ENCODE measurements at places on chromosomes 16 and 17. TPM values are rescaled to one million over a fixed set of nuclear protein-coding genes. Genes with fewer than 3 reads are reported as not detected.
A peak's percentile ranks its signal among the peaks of the same experiment; 100 is the strongest.

- no peak for DNase-seq
- H3K36me3 ChIP-seq = peaks cover 7% of the 10 kb centered on the region
- H3K4me3 ChIP-seq = no peak overlapping the region
- H3K4me1 ChIP-seq = no peaks in the 10 kb centered on the region
Measured at GRCh38 chr17:9484789-9485188, 90.8 kb downstream of the STX8 start.

DNA sequence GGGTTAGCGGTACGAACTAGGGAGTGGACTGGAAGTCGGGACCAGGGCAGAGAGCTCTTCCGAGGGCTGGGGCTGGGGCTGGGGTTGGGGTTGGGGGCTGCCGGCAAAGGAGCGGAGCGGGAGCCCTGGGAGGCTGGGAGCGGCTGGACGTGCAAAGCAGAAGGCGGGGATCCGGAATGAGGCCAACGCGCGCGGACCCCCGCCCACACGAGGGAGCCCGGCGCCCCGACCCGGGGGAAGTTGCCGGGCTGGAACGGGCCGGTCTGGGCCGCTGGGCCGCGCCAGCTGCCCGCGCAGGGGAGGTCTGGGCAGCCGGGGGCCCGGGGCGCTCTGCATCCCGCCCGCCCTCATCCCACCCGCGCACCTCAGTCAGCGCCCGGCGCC lies 323 bp downstream of the ST3GAL2 start:
- H3K27me3 ChIP-seq = no peaks in the 10 kb centered on the region
- H3K4me1 ChIP-seq = peaks cover 32% of the 10 kb centered on the region
- H3K27ac ChIP-seq = peak overlapping the region; percentile 57
- DNase-seq = no peak
- H3K36me3 ChIP-seq = peaks cover 6% of the 10 kb centered on the region
- peak overlapping the region; percentile 89 for H3K4me3 ChIP-seq

GRCh38 chr16:73387979-73388378 lies 340.1 kb upstream of the ZFHX3 start:
- no peak overlapping the region for H3K27ac ChIP-seq
- H3K27me3 ChIP-seq = no peaks in the 10 kb centered on the region
- H3K4me1 ChIP-seq = no peaks in the 10 kb centered on the region
- H3K4me3 ChIP-seq = no peak overlapping the region
- no peak for DNase-seq

DNA sequence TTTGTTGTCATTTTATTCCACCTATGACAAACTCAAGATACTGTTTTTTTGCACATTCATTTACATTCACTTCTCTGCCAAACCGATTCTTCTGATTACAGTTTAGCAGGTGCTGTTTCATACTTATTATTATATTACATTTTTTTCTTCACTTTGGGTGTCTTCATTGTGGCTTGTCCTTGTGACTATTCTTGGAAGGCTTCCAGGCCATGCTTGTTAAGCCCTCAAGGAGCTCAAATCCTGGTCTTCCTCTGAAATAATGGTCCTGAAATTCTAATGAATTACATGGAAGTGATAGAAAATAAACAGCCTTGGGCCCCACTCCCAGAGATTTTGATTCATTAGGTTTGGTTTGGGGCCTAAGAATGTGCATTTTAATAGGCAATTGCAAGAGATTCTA lies 1.4 kb downstream of the KRTAP2-4 start:
- DNase-seq = no peak
- H3K4me3 ChIP-seq = no peak overlapping the region
- no peak overlapping the region for H3K27ac ChIP-seq
- H3K36me3 ChIP-seq = no peaks in the 10 kb centered on the region
- no peaks in the 10 kb centered on the region for H3K4me1 ChIP-seq

DNA sequence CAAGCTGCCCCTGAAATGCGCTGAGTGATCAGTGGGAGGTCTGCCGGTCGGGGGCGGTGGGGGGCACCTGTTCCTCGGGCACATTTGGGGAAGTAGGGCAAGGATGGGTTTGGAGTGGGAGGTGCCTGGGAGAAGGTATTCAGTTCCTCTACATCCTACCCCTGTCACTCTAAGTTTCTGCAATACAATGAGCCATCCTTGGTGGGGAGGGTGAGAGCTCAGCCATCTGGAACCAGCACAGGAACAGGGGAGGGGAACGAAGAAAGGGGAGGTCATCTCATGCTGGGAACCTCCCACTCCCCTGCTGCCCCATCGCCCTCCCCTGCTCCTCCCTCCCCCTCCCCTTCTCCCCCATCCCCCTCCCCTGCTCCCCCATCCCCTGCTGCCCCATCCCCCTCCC lies 4.2 kb downstream of the DPH1 start:
- peaks cover 23% of the 10 kb centered on the region for H3K4me1 ChIP-seq
- no peak overlapping the region for H3K27ac ChIP-seq
- no peaks in the 10 kb centered on the region for H3K27me3 ChIP-seq
- DNase-seq = no peak
- no peak overlapping the region for H3K4me3 ChIP-seq

GRCh38 chr17:8746501-8747236 lies 2.0 kb upstream of the CCDC42 start:
- DNase-seq = no peak
- H3K27ac ChIP-seq = no peak overlapping the region
- no peaks in the 10 kb centered on the region for H3K36me3 ChIP-seq
- H3K4me1 ChIP-seq = peaks cover 6% of the 10 kb centered on the region
- peak overlapping the region; percentile 48 for H3K4me3 ChIP-seq

- H3K36me3 ChIP-seq = no peaks in the 10 kb centered on the region
- DNase-seq = no peak
- H3K4me3 ChIP-seq = no peak overlapping the region
- H3K4me1 ChIP-seq = no peaks in the 10 kb centered on the region
- H3K27me3 ChIP-seq = peaks cover 10% of the 10 kb centered on the region
Measured at GRCh38 chr16:22621586-22622155, 111.0 kb downstream of the NPIPB5 start.

DNA sequence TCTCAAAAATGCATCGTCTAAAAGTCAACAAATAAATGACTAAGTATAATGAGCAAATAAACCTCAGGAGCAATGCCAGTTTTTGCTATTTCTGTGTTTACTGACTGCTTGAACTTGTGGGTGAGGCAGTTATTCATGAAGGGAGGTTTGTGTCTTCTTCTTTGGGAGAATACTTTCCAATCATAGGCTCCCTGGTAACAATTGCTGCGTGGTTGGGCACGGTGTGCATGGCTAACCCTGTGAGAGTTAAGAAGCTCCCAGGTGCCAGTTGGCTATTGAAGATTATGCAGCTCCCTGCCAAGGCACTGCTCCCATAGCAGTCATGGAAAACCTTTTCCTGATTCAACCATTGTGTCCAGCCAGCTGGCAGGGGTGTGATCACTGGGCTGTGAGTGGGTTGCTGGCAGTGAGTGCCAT lies 775.9 kb upstream of the GOT2 start:
- no peaks in the 10 kb centered on the region for H3K27me3 ChIP-seq
- H3K36me3 ChIP-seq = no peaks in the 10 kb centered on the region
- no peak overlapping the region for H3K4me3 ChIP-seq
- H3K27ac ChIP-seq = no peak overlapping the region
- no peak for DNase-seq
- no peaks in the 10 kb centered on the region for H3K4me1 ChIP-seq

DNA sequence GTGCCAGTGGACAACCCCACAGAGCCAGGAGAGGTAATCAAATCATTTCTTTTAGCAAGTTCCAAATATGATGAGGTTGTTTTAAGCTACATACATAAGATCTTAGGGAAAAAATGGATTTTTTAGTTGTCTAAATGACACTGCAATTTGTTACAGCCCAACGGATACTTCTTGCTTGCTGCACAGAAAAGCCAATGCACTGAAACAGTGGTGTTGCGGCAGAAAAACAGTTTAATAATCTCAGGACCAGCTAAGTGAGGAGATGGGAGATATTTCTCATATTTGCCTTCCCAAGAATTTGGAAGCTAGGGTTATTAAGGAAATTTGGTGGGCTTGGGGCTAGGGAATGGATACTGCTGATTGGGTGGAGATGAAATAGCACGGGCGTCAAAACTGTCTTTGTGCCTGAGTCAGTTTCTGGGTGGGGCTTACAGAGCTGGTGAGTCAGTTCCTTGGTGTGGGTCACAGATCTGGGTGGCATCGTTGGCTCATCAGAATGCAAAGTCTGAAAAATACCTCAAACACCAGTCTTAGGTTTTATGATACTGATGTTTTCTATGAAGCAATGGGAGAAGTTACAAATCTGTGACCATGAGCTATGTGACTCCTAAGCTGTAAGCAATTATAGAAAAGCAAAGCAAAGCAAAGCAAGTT lies 255.4 kb downstream of the IRX3 start:
- peaks cover 5% of the 10 kb centered on the region for H3K36me3 ChIP-seq
- H3K27me3 ChIP-seq = no peaks in the 10 kb centered on the region
- no peak for DNase-seq
- no peaks in the 10 kb centered on the region for H3K4me1 ChIP-seq
- no peak overlapping the region for H3K4me3 ChIP-seq
- H3K27ac ChIP-seq = no peak overlapping the region

DNA sequence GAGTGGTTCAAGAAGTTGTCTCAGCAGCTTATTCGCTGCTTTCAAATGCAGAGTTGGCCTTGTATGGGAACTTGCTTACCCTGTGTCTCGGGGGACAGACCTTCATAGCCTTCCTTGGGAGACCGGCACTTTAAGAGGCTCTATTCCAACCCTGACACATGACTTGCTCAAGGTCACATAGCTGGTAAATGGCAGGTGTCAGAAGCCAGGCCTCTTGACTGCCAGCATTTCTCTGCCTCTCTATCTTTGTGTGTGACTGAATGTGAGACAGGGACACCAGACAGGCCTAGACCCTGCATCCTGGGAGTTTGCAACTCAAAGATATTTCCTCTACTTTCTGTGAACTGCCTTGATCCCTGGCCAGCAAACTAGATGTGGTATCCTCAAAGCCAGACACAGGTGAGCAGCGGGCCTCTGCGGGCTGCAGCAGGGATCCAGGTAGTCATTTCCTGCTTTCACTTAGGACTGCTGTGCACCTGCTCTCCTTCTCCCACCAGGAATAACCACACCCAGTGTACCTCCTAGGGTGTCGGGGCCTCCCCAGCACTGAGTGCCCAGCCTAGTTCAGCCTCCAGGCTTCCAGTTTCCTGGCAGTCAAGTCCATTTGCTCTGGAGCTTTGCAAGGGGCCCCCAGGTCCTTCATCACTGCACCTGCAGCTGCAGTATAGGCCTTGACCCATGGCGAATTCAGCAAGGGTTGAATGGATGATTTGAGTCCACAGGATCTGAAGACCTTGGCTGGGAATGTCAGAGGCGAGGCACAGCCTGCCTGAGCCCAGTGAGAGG lies 116.6 kb upstream of the TNRC6C start:
- no peak overlapping the region for H3K4me3 ChIP-seq
- H3K36me3 ChIP-seq = no peaks in the 10 kb centered on the region
- H3K27ac ChIP-seq = no peak overlapping the region
- no peaks in the 10 kb centered on the region for H3K27me3 ChIP-seq
- no peak for DNase-seq

GRCh38 chr17:15744074-15744676 lies 12.1 kb downstream of the TBC1D26 start:
- H3K27me3 ChIP-seq = no peaks in the 10 kb centered on the region
- no peak overlapping the region for H3K4me3 ChIP-seq
- H3K27ac ChIP-seq = no peak overlapping the region

GRCh38 chr17:69954241-69954925 lies 120.6 kb upstream of the KCNJ16 start:
- no peaks in the 10 kb centered on the region for H3K36me3 ChIP-seq
- no peak overlapping the region for H3K27ac ChIP-seq
- H3K27me3 ChIP-seq = no peaks in the 10 kb centered on the region
- H3K4me3 ChIP-seq = no peak overlapping the region

DNA sequence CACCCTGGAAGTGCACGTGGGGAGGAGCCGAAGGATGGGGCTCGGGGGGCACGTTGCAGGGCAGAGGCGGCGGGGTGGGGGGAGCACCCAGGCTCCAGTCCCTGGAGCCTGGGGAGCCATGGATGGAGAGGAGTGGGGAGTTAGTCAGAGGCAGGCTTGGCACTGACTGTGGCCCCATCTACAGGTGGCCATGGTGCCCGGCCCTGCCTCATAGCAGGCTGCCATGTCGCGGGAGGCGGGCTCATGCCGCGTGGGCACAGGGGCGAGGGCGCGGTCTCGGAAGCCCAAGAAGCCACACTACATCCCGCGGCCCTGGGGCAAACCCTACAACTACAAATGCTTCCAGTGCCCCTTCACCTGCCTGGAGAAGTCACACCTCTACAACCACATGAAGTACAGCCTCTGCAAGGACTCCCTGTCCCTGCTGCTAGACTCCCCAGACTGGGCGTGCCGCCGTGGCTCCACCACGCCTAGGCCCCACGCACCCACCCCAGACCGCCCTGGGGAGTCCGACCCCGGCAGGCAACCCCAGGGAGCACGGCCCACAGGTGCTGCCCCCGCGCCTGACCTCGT lies 3.0 kb downstream of the PRR35 start:
- H3K36me3 ChIP-seq = no peaks in the 10 kb centered on the region
- H3K27ac ChIP-seq = no peak overlapping the region
- H3K27me3 ChIP-seq = no peaks in the 10 kb centered on the region
- DNase-seq = no peak
- peaks cover 26% of the 10 kb centered on the region for H3K4me1 ChIP-seq

DNA sequence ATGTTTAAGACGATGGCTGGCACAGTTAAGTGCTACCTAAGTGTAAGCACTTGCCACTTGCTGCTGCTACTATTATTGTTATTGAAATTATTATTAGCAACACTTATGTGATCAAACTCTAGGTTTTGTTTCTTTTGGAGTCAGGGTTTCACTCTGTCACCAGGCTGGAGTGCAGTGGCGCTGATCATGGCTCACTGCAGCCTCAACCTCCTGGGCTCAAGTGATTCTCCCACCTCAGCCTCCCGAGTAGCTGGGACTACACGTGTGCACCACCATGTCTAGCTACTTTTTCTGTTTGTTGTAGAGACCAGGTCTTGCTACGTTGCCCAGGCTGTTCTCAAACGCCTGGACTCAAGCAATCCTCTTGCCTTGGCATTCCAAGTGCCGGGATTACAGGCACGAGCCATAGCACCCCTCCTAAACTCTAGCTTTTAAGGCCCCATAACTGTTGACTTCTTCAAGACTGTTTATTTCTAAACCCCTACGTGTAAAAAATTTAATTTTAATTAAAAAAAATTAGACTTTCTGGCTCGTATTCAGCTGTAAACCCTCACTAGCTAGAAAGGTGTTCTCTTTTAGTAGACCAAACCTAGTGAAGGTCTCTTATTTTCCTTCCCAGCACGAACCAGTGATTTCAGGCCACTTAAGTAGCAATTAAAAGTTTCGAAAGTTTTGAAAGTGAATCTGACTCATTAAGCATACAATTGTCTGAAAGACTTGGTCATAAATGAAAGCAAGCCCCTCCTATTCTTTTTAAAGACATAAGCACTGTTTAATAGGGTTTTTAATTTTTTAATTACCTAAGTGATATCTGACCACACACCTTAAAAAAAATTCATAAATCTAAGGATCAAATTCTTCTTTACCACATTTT lies 11.7 kb upstream of the SCNN1B start:
- H3K36me3 ChIP-seq = no peaks in the 10 kb centered on the region
- no peak overlapping the region for H3K27ac ChIP-seq
- DNase-seq = no peak
- no peaks in the 10 kb centered on the region for H3K27me3 ChIP-seq

GRCh38 chr17:7144213-7144612 lies 29.6 kb upstream of the ASGR2 start:
- no peak overlapping the region for H3K4me3 ChIP-seq
- H3K27me3 ChIP-seq = no peaks in the 10 kb centered on the region
- no peaks in the 10 kb centered on the region for H3K4me1 ChIP-seq
- H3K36me3 ChIP-seq = no peaks in the 10 kb centered on the region
- DNase-seq = no peak

Gene ACAP1
- 259 TPM for polyA plus RNA-seq

Gene FAM171A2
- polyA plus RNA-seq = 0.07 TPM

Gene PLLP
- 0.49 TPM for polyA plus RNA-seq

Gene CALB2
- polyA plus RNA-seq = not detected

Gene DNAAF8
- polyA plus RNA-seq = 0.06 TPM

Gene STX1B
- not detected for polyA plus RNA-seq

Gene GRB2
- polyA plus RNA-seq = 135 TPM

Gene ERBB2
- 0.47 TPM for polyA plus RNA-seq

Data from CD4-positive, CD25-positive, alpha-beta regulatory T cell (primary cell).